RWPE1 (cell line): ENCODE measurements at places on chromosomes 1 and 21.

DNA sequence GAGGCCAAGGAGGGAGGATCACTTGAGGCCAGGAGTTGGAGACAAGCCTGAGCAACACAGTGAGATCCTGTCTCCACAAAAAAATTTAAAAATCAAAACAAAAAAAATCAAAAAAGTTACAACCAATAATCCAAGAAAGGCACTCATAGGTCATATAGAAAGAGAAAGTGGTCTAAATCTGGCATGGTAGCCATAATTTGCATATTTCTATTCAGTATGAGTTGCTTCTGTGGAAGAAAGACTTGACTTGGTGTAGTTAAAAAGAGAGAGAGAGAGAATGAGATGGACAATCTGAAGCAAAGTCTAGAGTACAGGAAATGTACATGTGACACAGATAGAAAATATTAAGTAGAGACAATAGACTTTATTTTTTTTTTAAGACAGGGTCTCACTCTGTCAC lies 22.5 kb downstream of the JMJD4 start:
- DNase-seq, result no peak

- DNase-seq, result no peak
Observed at GRCh38 chr1:213055767-213056166, 4.7 kb downstream of the RPS6KC1 start.

DNA sequence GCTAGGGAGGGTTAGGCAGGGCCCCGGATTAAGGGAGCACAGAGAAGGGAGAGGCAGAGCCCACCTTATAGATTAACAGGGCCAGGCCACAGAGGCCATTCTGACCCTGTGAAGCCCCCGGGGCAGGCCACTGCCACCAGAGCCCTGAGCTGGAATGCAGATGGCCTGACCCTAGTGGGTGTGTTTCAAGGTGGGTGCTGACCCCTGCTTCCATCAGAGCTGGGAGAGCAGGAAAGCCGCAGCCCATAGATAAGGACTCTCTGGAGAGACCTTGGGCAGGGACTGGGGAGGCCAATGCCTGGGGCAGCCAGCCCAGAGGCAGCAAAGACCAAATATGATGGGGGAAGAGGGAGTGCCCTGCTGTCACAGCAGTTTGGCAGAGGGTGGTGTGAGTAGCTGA lies 35.9 kb downstream of the NCMAP start:
- no peak for DNase-seq

GRCh38 chr1:38527373-38527966 lies 332.1 kb downstream of the RRAGC start:
- peak; percentile 55 for DNase-seq

DNA sequence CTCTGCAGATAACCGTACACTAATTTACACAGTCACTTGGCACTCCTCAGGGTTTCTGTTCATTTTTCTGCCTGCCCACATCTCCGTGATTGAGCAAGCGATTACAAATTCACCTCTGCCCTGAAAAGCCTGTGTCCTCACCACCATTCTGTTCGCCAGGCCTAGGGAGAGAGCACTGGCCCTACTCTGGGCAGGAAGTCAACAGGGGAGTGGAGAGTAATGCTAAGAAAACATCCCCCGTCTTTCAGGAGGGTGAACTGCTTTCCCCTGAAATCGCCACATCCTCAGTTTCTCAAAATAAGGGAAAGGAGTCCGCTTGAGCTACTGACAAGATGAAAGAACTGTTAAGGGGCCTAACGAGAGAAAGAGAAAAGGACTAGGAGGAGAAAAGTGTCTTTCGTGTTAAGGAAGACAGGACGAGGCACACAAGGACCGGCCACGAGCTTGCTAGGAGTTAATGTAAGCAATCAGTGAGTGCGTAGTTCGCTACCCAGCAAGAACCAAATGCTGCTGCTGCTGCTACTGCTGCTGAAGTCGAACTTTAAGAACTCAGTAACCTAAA lies 632 bp downstream of the PEX19 start:
- peak; percentile 46 for DNase-seq

- DNase-seq, result no peak
Observed at GRCh38 chr1:109728870-109729269, 12.0 kb downstream of the GSTM3 start.

DNA sequence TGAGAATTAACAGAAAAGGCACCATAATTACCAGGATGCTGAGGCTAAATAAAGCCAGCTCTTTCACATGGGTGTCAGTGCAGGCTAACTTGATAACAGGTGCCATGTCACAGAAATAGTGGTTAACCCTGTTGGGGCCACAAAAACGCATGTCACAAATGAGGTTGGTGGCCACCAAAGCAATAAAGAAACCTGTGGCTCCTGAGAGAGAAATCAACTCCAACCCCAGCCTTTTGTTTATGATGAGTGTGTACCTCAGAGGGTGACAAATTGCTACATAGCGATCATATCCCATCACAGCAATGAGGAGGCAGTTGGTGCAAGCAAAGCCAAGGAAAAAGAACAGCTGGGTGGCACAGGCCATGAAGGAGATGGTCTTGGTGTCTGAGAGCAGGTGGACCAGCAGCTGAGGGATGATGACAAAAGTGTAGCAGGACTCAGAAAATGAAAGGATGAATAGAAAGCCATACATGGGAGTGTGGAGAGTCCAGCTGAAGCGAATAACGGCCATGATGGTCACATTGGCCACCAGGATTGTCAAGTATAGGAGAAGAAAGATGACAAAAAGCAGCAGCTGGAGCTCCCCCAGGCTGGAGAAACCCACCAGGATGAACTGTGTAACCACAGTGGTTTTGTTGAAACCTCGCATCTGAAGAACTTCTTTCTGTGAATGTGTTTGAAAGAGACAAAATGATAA lies at the start of gene OR10T2:
TSS of gene OR10T2 (minus strand) at position 649 of the 697 bp plus-strand sequence. CDS start at position 649, 0 bp downstream.
- no peak for DNase-seq

DNA sequence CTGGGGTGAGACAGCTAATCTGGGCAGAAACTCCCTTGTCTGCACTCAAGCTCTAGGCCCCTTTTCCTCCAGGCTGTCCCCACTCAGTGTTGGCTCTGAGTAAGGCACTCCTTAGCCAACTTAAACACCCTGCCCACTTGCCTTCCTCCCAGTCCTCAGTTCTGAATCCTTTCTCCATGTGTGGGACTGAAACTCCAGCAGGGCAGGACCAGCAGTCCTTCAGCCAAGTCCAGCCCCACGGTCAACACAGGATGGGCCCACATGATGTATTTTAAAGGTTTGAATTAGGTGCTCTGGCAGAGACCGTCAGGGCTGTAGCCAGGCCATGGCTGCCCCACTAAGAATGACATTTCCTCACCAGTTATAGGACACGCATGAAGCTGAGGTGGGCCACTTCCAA lies 107.8 kb downstream of the EDEM3 start:
- no peak for DNase-seq

DNA sequence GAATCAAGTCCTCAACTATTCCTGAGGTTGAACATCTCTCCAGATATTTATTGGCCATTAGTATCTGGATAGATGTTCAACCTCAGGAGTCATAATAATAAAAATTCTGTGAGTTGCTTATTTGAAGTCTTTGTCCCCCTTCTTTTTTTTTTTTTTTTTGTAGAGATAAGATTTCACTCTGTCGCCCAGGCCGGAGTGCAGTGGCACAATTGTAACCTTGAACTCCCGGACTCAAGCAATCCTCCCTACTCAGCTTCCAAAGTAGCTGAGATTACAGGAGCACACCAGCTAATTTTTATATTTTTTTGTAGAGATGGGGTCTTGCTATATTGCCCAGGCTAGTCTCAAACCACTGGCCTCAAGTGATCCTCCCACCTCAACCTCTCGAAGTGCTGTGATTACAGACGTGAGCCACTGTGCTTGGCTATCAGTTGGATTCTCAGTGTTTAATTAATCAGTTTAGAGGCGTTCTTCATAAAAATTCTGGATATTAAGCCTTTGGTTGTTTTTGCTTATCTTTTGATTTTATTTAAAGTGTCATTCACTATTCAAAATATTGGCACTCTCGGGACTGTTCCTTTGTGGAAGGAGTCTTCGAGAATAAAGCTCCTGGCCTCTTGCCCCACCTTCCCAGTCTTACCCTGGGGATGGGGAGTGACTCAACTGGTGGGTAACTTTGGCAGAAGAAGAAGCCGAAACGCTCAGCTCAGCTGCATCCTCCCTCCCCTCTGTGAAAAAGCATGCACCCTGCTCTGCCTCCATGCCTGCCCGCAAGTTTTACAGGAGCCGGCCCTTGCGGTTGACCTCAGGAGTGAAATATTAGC lies 11.2 kb upstream of the HYI start:
- no peak for DNase-seq

DNA sequence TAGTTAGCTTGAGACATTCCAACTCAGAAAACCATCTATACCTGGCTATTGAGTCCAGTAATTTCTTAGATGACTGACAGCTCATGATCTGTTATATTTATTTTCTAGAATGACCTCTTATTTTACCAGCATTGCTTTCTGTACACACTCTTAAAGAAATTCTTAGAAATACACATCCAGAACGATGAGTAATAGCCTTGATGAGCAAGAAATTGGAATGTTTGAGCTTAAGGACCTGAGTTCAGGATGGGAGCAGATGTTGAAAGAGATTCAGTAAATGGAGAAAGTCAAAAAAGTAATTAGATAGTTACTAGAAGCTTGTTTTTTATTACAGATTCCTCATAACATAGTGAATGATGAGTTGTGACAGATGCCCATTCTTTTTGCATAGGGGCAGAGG lies 11.7 kb downstream of the PYHIN1 start:
- DNase-seq, result peak; percentile 24

- DNase-seq, result no peak
Observed at GRCh38 chr1:1847061-1847850, 43.6 kb downstream of the GNB1 start.

DNA sequence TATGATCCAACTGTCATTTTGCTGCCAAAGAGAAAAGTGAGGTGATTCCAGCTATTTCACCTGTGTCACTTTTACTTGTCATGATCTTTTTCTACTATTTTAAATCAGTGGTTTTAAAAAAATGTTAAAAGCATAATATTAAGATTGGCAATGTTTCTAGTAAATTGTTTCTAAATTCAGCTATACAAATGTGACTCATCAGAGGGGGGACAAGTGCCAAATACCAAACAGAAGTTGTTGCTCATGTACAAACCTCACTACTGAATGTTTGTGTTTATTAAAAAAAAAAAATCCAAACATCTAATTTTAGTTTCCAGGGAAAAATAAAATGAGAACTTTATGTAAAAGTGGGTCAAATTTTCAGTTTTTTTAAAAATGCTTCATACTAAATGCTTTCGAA lies 346.2 kb upstream of the SNX7 start:
- DNase-seq, result no peak

DNA sequence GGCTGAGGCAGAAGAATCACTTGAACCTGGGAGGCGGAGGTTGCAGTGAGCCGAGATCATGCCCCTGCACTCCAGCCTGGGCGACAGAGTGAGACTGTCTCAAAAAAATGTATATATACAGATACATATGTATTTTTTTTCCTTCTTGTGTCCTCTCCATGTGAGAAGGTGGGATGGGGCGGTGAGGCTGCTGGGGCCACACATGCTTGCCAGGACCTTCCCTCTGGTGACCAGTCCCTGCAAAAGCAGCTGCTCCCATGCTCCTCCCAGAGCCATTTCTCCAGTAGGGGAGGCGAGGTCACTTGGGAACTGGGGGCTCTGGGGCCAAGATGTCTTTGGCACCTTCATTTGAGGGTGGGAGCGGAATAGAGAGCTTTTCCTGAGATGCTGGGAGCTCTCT lies 74.9 kb downstream of the PIK3CD start:
- DNase-seq, result no peak

GRCh38 chr1:44283524-44284173 lies 70.4 kb downstream of the DMAP1 start:
- no peak for DNase-seq

DNA sequence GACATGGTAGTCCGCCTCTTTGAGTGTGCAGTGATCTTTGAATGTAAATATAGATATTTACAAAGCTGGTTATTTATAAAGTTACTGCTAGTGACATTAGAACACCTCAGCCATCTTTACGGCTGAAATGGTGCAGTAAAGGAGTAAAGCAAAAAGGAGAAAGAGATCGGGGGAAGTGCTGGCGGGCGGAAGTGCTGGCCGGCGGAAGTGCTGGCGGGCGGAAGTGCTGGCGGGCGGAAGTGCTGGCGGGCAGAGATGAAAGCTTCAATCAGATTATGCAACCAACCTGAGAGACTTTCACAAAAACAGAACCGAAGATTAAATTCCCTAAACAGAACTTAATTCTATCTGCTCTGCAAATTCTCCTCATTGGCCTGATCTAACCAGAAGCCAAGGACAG lies 1.4 kb upstream of the OR14A16 start:
- DNase-seq, result no peak

GRCh38 chr1:202708456-202709275 lies 1.6 kb downstream of the SYT2 start:
- DNase-seq, result no peak

- no peak for DNase-seq
Observed at GRCh38 chr1:118023199-118023598, 93.7 kb downstream of the WDR3 start.

- no peak for DNase-seq
Observed at GRCh38 chr1:64581135-64581842, 111.4 kb downstream of the CACHD1 start.

DNA sequence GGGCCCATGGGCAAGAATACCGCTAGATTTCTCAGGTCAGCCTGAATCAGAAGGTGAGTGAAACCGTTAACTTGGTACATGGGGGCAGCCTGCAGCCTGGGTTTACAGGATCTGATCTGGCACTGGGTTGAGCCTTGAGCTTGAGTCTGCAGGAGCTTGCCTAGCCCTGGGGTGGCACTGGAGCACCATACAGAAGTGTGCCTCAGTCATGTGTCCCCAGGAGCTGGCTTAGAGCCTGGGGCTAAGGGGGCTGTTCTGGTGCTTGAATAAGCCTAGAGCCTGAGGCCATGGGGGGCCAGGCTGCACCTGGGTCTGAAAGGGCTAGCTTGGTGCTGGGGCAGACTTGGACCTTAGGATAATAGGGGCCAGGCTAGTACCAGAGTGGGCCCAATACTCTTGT lies 457.2 kb upstream of the PBX1 start:
- no peak for DNase-seq

- no peak for DNase-seq
Observed at GRCh38 chr1:219550201-219550600, 62.7 kb downstream of the ZC3H11B start.

GRCh38 chr21:29496337-29496736 lies 197.6 kb downstream of the BACH1 start:
- no peak for DNase-seq

- DNase-seq, result no peak
Observed at GRCh38 chr1:63913533-63913932, 139.7 kb downstream of the ROR1 start.

GRCh38 chr1:190084552-190084951 lies 393.1 kb downstream of the BRINP3 start:
- no peak for DNase-seq
